ENCODE measurements at places on chromosomes 7 and 10.

DNA sequence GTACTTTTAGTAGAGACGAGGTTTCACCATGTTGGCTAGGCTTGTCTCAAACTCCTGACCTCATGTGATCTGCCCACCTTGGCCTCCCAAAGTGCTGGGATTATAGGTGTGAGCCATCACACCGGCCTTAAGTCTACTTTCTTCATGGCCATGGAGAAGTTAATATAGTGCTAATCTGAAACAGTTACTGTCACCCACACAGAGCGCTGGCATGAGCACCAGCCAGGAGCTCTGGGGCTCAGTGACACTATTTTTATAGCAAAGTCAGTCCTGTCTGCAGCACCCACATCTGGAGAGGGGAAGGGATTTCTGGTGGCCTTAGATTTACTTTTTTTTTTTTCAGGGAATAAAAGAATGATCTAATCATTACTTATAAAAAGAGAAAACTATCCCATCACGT is 21.3 kb downstream of the DNAJC12 start:
- DNase-seq: no peak

- DNase-seq: no peak
Measured at GRCh38 chr7:133076142-133076541, 5.7 kb downstream of the CHCHD3 start.

GRCh38 chr10:1559311-1559710 is 178.0 kb downstream of the ADARB2 start:
- no peak for DNase-seq

DNA sequence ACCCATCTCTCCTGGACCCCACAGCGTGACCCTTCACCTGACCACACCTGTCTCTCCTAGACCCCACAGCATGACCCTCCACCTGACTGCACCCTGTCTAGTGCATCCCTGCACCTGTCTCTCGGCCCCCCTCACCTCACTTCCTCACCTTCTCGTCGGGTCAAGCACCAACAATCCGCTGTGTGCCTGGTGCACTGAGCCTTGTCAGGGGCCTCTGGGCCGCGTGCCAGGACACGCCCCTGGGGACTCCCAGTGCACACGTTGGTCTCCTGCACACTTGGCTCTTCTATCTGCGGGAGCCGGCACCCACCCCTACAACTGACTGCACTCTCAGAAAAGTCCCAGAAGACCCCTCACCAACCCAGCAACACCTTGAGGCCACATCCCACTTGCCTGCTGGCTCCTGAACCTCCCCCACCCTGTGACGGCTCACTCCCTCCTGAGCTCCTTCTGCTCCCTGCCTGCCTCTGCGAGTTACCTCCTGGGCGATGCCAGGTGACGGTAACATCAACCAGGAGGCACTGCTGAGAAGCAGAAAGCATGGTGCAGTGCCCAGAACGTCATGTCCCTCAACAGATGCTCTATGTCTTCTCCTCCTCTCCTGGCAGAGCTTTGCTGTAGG is 147.6 kb downstream of the DIP2C start:
- DNase-seq: no peak
